CD14-positive monocyte (primary cell): ENCODE measurements at places on chromosomes 4 and X.

GRCh38 chr4:1243451-1244080, 5.4 kb downstream of the CTBP1 start:
- DNase-seq = no peak

DNA sequence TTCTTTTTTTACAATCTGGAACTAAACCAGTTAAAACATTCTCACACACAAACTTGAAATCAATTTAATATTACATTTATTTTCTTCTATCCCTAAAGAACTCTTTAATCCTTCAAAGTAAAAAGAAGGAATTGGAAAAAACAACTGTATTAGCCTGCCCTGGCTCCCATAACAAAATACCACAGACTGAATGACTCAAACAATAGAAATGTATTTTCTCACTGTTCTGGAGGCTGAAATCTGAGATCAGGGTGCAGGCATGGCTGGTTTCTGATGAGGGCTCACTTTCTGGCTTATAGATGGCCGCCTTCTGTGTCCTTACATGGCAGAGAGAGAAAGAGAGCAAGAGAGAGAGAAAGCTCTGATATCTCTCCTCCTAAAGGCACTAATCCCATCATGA, 149.4 kb downstream of the PDGFRA start:
- no peak for DNase-seq

DNA sequence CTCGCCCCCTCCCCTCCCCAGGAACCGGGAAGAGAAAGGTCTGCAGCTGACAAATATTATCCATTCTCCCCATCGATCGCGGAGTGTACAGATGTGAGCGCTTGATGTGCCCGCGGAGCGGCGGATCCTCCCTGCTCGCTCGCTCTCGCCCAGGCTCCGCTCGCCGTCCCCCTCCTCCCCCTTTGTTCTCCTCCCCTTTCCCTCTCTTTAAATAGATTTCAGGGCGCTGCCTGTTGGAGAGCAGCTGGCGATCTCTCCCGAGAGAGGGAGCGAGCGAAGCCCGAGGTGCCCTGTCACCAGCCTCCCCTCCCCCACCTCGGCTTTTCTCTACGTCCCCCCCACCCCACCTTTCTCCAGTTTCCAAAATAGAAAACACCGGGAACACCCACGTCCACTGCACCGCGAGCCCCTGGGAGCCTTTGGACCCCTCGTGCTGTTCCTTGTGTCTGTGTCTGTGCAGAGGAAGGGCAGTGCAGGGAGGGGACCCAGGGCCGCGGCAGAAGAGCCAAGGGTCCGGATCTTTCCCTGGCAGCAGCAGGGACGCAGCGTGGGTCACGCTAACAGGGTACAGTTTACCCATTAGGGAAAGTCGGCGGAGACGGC, 56.6 kb upstream of the BCOR start:
- DNase-seq = no peak

DNA sequence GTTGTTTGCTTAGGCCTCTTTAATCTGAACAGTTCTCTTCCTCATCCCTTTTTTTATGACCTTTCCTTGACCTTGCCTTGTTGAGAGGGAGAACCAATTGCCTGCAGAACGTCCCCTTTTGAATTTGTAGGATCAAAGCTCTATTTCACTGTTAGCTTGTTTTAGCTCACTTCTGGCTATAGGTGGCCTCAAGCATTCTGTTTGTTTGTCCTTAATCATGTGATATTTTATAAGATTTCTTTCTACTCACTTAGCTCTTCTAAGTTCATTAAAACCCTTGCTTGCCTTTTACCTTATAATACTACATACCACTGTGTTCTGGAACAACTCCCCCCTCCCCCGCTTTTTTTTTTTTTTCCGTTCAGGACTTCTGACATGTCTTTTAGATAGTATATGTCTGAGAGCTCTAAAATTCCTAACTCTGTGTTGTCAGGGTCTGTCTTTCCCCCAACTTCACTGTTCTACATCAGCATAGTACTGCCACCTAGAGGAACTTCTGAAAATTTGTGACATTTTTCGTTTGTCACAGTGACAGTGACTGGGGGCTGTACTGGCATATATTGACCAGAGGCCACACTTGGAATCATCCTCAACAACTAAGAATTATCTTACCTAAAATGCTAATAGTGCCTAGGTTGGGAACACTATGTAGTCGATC, 128.5 kb downstream of the LARP7 start:
- no peak for DNase-seq

- no peak for DNase-seq
Observed at GRCh38 chrX:105189093-105189492, 31.4 kb downstream of the TEX13A start.

DNA sequence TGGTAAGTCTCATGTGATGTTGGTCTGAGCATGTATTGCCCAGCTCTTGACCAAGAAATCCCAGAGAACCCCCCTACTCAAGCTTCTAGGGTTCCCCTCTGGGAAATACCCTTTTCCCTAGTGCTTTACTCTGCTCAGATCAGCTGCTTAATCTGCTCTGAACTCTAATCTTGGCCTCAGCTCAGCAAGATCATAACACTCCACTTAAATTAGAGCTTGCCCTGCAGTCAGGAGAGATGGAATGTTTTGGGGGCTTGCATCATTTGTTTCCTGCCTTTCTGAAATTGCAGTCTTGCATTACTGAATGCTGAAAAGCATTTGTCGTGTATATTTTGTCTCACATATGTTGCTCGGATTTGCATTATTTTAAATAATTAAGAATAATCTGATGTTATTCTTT, 1153.6 kb downstream of the FSTL5 start:
- DNase-seq = no peak

GRCh38 chr4:141870152-141870551, 233.8 kb downstream of the IL15 start:
- no peak for DNase-seq

DNA sequence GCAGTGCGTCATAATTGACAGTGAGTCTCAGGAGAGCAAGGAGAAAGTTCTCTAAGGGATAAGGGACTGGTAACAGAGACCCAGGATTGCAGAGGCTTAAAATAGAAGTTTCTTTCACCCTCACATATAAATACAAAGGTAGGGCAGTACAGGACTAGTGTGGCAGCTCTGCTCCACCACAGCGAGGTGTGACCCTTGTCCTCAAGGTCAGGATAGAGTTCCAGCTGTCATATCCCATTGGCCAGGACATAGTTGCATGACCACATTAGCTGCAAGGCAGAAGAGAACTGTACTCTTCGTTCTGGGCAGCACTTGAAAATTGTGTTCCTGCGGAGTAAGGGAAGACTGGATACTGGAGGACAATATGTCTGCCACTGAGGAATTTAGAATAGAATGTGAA, 94.5 kb downstream of the RS1 start:
- DNase-seq = no peak

GRCh38 chr4:7210824-7211223, 18.5 kb downstream of the SORCS2 start:
- no peak for DNase-seq

DNA sequence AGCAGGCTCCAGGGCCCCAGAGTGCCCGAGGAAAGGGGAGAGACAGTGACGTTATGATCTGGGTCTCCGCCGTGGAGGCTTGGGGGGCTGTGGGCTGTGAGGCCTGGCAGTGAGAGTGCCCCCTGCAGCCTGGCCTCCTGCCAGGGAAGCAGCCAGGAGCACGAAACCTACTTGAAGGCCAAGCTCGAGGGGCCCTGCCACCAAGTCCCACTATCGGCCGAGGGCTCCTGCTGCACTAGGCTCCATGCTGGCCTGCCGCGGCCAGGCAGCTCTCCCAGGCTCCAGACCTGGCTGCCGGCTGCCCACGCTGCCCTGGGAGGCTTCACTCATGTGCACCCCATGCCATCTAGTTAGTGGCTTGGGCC, 18.7 kb downstream of the FLNA start:
- no peak for DNase-seq

DNA sequence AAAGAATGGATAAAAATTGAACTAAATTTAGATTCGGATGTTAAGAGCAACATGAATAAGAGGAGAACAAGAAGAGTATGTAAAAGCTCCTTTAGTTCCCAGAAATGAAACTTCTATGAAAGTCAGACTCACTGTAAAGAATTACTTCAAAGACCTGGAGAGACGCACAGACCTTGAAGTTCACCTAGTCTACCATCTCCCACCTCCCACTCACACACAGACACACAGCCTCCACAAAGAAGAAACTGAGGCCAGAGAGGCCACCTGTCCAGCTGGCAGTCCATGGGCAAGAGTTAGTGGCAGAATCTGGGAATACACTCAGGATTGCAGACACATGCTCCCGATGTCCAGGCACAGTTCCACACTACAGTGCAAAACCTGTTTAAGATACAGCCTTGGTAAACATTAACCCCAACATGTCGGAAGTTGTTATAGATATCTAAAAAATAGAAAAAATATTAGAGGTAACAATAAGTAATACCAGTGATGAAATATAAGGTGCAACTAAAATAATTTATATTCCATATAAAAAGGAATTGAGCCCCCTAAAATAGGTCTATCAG, 288.8 kb downstream of the INPP4B start:
- DNase-seq = no peak

- peak; percentile 56 for DNase-seq
Observed at GRCh38 chrX:96771486-96771885, 86.8 kb downstream of the DIAPH2 start.
